Glomerular endothelial cell (primary cell): ENCODE measurements at places on chromosomes 6 and 20. TPM values are rescaled to one million over a fixed set of nuclear protein-coding genes. Genes with fewer than 3 reads are reported as not detected.

- DNase-seq = no peak
These were observed 41.2 kb downstream of the BCAS1 start for GRCh38 chr20:54029176-54029575.

GRCh38 chr6:149840345-149841075 is 23.6 kb downstream of the LRP11 start:
- no peak for DNase-seq

The CLDN20 gene
- total RNA-seq = not detected in 2 replicates

DNA sequence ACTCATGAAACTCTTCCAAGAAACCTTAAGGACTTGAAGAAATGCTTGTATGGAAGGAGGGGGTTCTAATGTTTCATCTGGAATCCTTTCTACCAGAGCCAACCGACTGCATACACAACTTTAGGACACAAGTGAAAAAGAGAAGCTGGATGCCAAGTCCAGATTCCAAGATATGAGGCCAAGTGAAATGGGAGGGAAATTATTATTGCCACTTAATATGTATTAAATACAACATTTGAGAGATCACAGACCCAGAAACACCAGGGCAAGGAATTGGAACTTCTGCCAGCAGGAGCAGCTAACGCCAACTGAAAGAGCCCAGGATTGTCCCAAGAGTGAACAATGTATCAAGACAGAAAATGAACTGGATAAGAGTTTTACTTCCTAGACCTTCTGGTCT is 144.2 kb downstream of the ARHGAP18 start:
- no peak for DNase-seq

GRCh38 chr6:108423982-108424705 is 129.3 kb downstream of the AFG1L start:
- no peak for DNase-seq

GRCh38 chr6:134431421-134431859 is 113.5 kb upstream of the SGK1 start:
- DNase-seq = no peak

The MAP3K7 gene
- total RNA-seq = 22.0 and 24.4 TPM in 2 replicates

GRCh38 chr20:49948178-49948577 is 12.0 kb downstream of the RNF114 start:
- DNase-seq = no peak

The SMIM26 gene
- total RNA-seq = 57.5 and 79.8 TPM in 2 replicates

The PLA2G7 gene
- 0.10 TPM in 1 of 2 replicates, not detected in the other for total RNA-seq

DNA sequence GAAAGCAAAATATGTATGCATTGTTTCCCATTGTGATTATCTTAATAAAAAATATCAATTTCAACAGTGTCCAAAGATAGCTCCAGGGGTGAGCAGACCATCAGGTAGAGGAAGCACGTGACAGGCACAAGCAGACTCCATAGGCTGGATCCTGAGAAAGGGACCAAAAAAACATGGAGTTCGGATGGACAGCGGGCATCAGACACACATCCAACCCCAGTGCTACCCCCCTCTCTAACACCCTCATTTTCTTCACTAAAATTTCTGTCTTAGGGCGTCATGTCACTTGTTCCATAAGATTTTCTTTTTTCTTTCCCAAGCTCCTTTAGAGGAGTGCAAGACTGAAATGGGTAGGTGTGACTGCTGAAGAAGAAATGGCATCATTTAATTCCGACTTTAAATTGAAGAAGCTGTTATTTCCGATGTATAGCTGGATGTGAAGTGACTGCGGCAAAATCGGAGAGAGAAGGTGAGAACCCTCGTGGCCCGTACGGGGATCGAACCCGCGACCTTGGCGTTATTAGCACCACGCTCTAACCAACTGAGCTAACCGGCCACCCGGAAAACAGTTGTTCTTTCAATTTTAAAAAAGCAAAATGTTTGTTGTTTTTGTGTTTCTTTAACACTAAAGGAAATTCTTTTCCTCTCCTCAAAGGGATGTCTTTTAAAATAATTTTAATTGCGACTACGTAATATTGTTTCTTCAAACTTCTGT is 10.3 kb upstream of the PRSS16 start:
- DNase-seq = no peak
